ENCODE measurements at places on chromosomes 11 and 22. TPM values are rescaled to one million over a fixed set of nuclear protein-coding genes. Genes with fewer than 3 reads are reported as not detected.

DNA sequence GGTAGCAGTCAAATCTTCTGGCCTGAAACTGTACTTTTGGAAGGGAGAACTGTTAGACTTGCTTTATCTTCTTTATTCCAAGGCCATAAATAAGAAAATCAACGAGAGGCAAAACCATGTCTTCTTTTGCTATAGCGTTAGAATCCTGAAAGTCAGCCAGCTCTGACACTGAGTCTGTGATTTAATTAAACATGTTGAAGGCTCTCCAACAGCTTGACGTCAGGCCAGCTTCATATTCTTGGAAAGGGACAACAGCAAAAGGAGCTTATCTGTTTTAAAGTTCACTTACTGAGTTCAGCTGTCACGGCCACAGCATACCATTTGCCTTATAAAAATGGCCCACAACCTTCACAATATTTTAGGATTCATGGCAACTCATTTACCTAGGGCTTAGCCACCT is 131.0 kb upstream of the LDLRAD3 start:
- no peak for DNase-seq

The FOLR1 gene
- not detected for total RNA-seq

GRCh38 chr11:43907028-43907975 is 26.7 kb downstream of the ALKBH3 start:
- no peak for DNase-seq

The MRPL17 gene
- 49.8 TPM for total RNA-seq

GRCh38 chr22:50523806-50524675 is 1.4 kb downstream of the SCO2 start:
- DNase-seq = no peak

GRCh38 chr11:75891947-75892739 is 77.1 kb downstream of the UVRAG start:
- DNase-seq = no peak

The TEX54 gene
- not detected for total RNA-seq

DNA sequence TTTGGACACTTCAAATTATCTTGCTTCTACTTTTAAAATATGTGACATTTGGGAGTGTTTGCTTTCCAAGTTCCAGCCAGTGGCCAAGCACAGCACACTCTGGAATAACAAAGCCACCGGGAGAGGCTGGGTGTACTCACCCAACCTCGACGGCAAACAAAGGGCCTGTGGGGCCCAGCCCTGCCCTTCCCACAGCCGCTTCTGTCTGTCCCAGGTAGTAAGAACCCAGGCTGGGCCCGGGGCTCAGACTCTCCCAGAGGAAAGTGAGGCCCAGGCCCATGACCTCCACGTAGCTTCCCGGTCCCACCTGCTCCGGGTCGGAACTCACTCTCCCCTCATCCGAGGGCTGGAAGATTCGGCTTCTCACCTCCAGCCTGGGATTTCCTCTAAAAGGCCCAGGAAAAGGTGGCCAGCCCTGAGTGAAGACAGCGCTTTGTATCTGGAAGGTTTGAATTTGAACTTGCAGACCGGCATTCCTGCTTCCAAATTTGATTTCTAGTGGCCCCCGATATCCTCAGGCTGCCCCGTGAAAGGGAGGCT is 93.5 kb downstream of the CELSR1 start:
- DNase-seq = no peak

The VSIG10L2 gene
- not detected for total RNA-seq

The KCTD14 gene
- total RNA-seq = 0.73 TPM

- DNase-seq = no peak
These were observed 86.1 kb upstream of the ZBED5 start for GRCh38 chr11:10943968-10944367.

DNA sequence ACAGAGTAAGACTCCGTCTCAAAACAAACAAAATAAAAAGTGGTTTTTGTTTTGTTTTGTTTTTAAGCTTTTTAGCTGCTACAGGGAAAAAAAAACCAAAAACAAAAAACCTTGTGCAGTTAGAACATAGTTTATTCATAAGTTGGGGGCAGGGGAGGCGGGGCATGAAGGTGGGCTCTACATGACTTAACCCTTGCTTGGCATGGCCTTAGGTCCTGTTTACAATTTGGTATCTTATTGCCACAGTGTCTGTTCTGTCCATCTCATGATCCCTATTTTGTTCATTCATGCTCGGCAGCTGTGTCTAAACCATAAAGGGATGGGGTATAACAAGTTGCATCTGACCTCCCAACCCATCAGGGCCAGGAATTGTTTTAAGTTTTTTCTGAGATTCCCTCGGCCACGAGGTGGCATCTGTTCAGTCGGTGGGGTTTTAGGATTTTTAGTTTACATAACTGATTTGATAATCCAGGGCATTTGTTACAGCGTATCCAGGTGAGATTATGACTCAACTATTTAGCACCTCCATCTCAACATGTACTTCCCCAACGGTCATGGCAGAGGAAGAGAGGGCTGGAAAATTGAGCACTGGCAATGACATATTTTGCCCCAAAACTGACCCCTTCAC is 6.9 kb downstream of the AP5B1 start:
- peak; percentile 23 for DNase-seq

The KCNJ1 gene
- not detected for total RNA-seq
